Left renal cortex interstitium (tissue), 4 donors: ENCODE measurements at places on chromosomes 4 and X. TPM values are rescaled to one million over a fixed set of nuclear protein-coding genes. Genes with fewer than 3 reads are reported as not detected.

The SSX2 gene
- polyA plus RNA-seq, result not detected

The PHOX2B gene
- polyA plus RNA-seq, result 0.08 TPM

The PDZD11 gene
- 54.0 TPM for polyA plus RNA-seq

The PAGE4 gene
- 1.4 TPM for polyA plus RNA-seq

The CLDN24 gene
- not detected for polyA plus RNA-seq

The NDNF gene
- polyA plus RNA-seq, result 72.5 TPM

The ETDB gene
- not detected for polyA plus RNA-seq
